Left forelimb (tissue), 1 donor: ENCODE measurements at places on chromosomes 5 and 9.
A peak's percentile ranks its signal among the peaks of the same experiment; 100 is the strongest.

- DNase-seq, result no peak
These were observed 119.1 kb upstream of the TBC1D2 start for GRCh38 chr9:98374385-98375051.

GRCh38 chr5:10519729-10520128 is 44.1 kb upstream of the ANKRD33B start:
- DNase-seq, result no peak

- DNase-seq, result no peak
These were observed 410.1 kb downstream of the DMRT2 start for GRCh38 chr9:1460143-1460769.

DNA sequence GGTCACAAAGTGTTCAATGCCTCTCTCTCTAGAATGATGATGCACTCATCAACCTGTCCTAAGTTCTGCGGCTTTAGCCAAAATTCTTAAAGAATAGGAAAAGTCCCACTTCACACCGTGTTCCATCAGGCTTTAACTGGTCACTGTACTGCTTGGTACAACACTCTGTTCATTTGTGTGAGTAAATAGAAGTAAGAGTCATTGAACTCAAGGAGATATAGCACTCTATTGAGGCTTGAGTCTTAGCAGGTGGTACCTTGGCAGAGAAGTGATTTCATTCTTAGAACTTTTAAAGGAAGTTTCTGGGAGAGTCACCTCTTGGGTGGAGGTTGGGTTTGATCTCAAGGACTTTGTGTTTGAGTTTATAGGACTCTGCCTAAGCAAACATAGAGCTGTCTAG is 92.6 kb downstream of the TENT4A start:
- DNase-seq, result no peak

GRCh38 chr5:171494452-171495121 is 75.1 kb downstream of the FGF18 start:
- peak; percentile 85 for DNase-seq

DNA sequence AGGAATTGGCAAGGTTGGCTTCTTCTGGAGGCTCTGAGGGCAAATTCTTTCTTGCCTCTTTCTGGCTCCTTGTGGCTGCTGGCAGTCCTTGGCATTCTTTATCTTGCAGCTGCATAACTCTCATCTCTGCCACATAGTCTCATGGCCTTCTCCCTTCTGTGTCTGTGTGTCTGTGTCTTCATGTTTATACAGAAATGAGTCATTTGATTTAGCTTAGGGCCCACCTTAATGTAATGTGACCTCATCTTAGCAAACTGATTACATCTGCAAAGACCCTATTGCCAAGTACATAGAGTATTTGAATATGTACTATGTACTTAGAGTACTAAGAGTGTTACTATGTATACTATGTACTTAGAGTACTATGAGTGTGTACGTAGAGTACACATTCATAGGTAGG is 122.5 kb downstream of the RFK start:
- DNase-seq, result no peak

- no peak for DNase-seq
These were observed 3.7 kb upstream of the BAAT start for GRCh38 chr9:101388507-101388993.

GRCh38 chr9:89361816-89362646 is 43.7 kb downstream of the SECISBP2 start:
- peak; percentile 58 for DNase-seq

DNA sequence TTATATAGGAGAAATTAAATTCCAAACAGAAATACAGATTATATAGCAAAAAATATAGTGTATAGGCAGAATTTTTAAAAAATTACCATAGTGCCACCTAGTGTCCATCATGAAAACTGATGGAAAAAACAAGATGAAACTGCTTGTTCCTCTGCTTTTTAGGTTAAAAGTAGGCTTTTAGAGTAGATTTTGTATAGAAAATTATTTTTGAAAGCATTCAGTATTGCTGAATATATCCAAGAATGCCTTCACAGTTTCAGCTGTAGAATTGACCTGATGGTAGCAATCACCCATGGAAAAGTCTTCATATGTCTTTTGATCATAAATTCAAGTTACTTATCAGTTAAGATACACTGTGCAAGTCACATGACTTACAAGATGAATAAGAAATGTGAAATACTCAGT is 19.7 kb downstream of the RIOK2 start:
- DNase-seq, result no peak

DNA sequence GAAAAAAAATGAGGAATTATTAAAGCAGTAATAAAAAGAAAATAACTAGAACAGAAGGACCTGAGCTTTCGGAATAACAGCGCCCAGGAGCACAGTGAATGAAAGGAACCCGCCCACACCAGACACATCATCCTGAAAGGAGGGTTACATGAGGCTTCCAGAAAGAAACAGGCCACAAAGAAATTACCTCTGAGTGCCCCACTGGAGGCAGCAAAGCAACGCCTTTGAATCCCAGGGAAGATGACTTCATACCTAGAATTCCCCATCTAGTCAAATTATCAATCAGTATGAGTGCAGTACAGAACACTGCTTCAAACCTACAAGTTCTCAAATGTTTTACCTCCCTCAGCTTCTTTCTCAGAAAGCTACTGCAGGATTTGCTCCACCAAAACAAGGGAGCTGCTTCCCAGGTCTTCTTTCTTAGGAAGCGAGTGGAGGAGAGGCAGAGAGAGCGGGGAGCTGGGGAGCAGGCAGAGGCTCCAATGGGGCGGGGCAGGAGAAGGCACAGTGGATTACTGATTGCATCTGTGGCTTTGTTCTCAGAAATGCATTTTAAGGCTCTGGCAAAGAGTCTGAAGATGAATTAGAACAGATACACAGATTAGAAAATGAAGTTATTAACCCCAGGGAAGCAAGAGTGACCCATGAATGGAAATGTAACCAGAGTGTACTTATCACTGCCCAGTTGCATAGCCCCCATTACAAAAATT is 87.1 kb downstream of the SEMA4D start:
- no peak for DNase-seq

DNA sequence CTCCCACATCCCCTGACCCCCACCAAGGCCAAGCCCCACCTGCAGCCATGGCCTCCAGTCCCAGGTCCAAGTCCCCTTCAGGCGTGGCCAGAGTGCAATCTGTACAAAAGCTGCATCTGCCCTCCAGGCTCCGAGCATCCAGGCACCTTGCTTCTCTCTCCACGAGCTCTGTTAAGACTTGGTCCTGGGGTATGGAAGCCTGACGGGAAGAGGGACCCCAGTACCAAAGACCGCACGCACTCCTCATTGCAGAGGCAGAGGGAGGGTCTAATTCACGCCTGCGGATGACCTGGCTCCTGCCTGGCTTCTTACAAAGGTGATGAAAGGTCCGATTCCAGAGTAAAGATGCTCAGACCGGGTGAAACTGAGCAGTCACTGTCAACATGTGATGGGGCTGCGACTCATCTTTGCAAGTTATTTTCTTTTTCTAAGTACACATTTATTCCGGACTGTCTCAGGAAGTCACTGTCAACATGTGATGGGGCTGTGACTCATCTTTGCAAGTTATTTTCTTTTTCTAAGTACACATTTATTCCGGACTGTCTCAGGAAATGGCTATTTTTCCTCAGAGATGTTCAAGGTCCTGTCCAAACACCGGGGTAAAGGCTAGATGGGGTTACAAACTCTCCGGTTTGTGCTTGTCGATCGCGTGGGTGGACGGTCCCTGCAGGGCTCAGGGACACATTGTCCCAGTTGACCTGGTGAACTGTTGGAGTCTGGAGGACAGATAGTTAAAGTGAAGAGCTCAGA is 252.0 kb upstream of the IRX4 start:
- no peak for DNase-seq

- DNase-seq, result peak; percentile 30
These were observed 82.4 kb downstream of the ZNF618 start for GRCh38 chr9:113958556-113958955.

DNA sequence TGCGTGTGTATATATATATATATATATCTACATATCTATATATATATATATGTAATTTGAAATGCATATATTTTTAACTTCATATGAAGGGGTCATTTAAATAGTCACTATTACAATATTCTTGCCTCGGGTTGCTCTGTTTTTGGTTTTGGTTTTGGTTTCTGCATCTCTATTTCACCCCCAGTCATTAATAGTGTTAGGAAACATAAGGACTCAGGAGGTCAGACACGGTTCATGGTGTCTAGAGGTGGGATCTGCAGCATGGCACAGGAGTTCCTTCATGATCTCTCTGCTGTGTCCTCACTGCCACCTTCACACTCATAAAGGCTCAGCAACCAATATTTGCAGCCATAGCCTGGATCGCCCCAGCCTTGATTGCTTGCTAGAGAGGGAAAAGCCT is 16.6 kb downstream of the C5orf58 start:
- no peak for DNase-seq

- no peak for DNase-seq
These were observed 21.1 kb upstream of the PDZD2 start for GRCh38 chr5:31617867-31618266.
